ENCODE measurements at places on chromosomes 7 and 10. TPM values are rescaled to one million over a fixed set of nuclear protein-coding genes. Genes with fewer than 3 reads are reported as not detected.

TBL2 gene
- 81.7 TPM for total RNA-seq

CYP2C19 gene
- not detected for total RNA-seq

NRP1 gene
- 191 TPM for total RNA-seq

EPO gene
- total RNA-seq = not detected

PRKCQ gene
- total RNA-seq = under 0.01 TPM

DNA sequence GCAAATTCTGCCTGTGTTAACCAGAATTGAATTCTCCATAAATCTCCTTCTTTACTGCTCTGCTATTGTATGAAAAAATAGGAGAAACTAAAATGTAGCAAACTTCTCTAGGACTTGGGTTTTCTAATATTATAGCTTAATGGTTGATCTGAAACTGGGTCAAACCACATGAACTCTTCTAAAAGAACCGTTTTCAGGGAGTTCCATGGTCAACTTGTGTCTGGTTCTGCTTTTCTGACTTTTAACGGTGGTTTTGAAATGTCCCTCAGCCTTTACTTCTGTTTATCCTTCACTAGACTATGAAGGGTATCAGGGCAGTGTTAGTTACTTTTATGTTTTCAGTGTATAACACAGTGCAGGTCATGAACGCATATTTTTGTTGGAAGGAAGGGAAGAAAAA lies 242.2 kb downstream of the TSPAN12 start:
- no peaks in the 10 kb centered on the region for H3K4me1 ChIP-seq
- no peak overlapping the region for H3K27ac ChIP-seq
- H3K4me3 ChIP-seq = no peak overlapping the region

DNA sequence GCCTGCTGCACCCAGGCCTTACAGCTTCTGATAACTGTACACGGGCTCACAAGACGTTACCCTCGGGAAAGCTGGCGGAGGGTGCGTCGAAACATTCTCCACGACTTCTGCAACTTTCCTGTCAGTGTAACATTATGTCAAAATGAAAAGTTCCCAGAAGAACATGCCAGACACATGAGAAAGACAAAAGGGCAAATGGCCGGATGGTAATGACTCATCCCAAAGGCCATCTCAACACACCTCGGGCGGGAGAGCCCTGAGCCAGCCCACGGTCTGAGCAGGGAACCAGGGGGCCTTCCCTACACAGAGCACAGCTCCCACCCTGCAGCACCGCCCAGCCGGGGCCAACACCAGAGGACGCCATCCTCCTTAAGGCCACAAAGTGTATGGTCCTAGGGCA lies 118.7 kb downstream of the MAD1L1 start:
- H3K36me3 ChIP-seq = no peaks in the 10 kb centered on the region
- DNase-seq = peak; percentile 88
- no peaks in the 10 kb centered on the region for H3K27me3 ChIP-seq
- peaks cover 41% of the 10 kb centered on the region for H3K4me1 ChIP-seq
- no peak overlapping the region for H3K4me3 ChIP-seq

- no peaks in the 10 kb centered on the region for H3K27me3 ChIP-seq
- H3K36me3 ChIP-seq = 0 out of 2 replicates have a peak, but pooled peaks cover 4% of the 10 kb centered on the region
- H3K4me1 ChIP-seq = peaks cover 2% of the 10 kb centered on the region
- H3K4me3 ChIP-seq = peak overlapping the region; percentile 76
- H3K27ac ChIP-seq = peak overlapping the region; percentile 47
These were observed 445 bp downstream of the PPA1 start for GRCh38 chr10:70232859-70233108.

- DNase-seq = no peak
- H3K4me1 ChIP-seq = no peaks in the 10 kb centered on the region
- H3K27ac ChIP-seq = no peak overlapping the region
- H3K4me3 ChIP-seq = no peak overlapping the region
These were observed 120.1 kb upstream of the PPP1R9A start for GRCh38 chr7:94787285-94787684.

DNA sequence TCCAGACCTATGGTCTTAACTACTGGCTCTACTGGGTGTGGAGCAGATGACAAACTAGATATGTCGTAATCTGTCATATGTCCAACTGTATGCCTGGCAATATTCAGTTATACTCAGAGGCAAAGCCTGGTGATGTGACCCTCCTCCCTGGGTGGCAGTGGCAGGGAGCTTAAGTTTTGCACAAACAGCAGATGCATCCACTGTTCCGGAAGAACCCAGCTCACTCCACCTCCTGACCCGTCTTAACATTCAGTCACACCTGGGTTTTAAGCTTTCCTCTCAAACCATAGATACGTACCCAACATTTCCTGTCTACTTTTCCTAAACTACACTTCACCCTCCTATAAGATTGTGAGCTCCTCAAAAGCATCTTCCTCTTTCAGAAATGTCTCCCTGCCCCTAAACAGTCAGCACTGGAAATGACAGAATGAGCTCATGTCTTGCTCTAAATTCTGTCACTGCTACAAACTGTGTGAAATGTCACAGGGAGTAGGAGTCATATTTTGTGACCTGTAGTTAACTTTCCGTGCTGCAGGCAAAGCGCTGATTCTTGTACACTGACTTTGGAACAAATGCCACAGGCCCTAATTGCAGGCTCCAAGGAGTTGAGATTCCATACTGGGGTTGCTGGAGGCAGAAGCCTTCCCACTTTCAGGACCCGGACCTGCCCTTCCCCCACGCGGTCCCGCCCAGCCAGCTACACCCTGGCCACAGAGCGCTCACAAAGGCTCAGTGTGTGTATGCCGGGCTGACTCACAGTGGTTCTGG lies 23.9 kb downstream of the SCD start:
- H3K4me1 ChIP-seq = peaks cover 19% of the 10 kb centered on the region
- H3K27ac ChIP-seq = peak overlapping the region; percentile 81
- H3K4me3 ChIP-seq = no peak overlapping the region
- H3K27me3 ChIP-seq = no peaks in the 10 kb centered on the region

DNA sequence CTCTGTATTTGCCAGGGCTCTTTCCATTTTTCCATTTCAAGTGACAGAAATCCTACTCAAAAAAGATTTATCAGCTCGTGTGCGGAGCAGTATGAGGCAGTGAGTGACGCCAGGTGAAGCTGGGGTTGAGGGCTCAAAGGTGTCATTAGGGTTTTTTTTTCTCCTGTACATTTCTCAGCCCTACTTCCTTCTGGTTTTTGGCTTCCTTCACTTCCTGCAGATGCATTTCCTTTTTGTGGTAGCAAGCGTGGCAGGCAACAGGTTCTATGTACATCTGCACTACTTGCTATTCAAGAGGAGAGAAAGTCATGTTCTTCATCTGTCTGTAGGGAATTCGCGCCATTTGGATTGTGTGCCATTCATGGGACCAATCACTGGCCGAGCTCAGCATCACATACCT lies 52.8 kb upstream of the AOAH start:
- no peaks in the 10 kb centered on the region for H3K4me1 ChIP-seq
- DNase-seq = no peak
- no peaks in the 10 kb centered on the region for H3K36me3 ChIP-seq
- no peak overlapping the region for H3K27ac ChIP-seq
- no peak overlapping the region for H3K4me3 ChIP-seq
- H3K27me3 ChIP-seq = no peaks in the 10 kb centered on the region

GRCh38 chr10:33569702-33570101 lies 235.2 kb upstream of the NRP1 start:
- H3K4me1 ChIP-seq = no peaks in the 10 kb centered on the region
- no peak overlapping the region for H3K27ac ChIP-seq
- peaks cover 9% of the 10 kb centered on the region for H3K27me3 ChIP-seq
- no peak overlapping the region for H3K4me3 ChIP-seq
- H3K36me3 ChIP-seq = no peaks in the 10 kb centered on the region
- DNase-seq = no peak

GRCh38 chr10:44818041-44818649 lies 93.0 kb upstream of the TMEM72 start:
- peaks cover 4% of the 10 kb centered on the region for H3K4me1 ChIP-seq
- DNase-seq = no peak
- H3K4me3 ChIP-seq = no peak overlapping the region

- no peak for DNase-seq
- no peaks in the 10 kb centered on the region for H3K27me3 ChIP-seq
- H3K4me1 ChIP-seq = peaks cover 3% of the 10 kb centered on the region
- peak overlapping the region; percentile 9 for H3K27ac ChIP-seq
- H3K36me3 ChIP-seq = peaks cover 2% of the 10 kb centered on the region
- peak overlapping the region; percentile 96 for H3K4me3 ChIP-seq
These were observed 128.2 kb downstream of the UBE2H start for GRCh38 chr7:129824291-129825208.

DNA sequence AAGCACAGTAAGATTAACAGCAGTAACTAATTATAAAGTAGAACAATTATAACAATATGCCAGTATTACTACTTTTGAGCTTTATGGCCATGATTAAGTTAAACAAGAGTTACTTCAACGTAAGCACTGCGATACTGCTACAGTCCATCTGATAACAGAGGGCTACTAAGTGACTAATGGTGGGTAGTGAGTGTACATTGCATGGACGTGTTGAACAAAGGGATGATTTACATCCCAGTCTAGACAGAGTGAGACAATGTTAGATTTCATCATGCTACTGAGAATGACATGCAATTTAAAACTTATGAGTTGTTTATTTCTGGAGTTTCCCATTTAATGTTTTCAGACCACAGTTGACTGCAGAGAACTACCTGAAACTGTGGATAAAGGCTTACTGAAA lies 45.6 kb downstream of the TPST1 start:
- peak; percentile 95 for DNase-seq
- no peak overlapping the region for H3K27ac ChIP-seq
- 0 out of 2 replicates have a peak, but pooled peaks cover 2% of the 10 kb centered on the region for H3K4me1 ChIP-seq
- H3K27me3 ChIP-seq = no peaks in the 10 kb centered on the region
- peaks cover 11% of the 10 kb centered on the region for H3K36me3 ChIP-seq

GRCh38 chr7:128909625-128910568 lies 612 bp downstream of the KCP start:
- H3K27ac ChIP-seq = no peak overlapping the region
- H3K4me3 ChIP-seq = peak overlapping the region; percentile 9
- H3K27me3 ChIP-seq = peaks cover 69% of the 10 kb centered on the region
- DNase-seq = peak; percentile 23

DNA sequence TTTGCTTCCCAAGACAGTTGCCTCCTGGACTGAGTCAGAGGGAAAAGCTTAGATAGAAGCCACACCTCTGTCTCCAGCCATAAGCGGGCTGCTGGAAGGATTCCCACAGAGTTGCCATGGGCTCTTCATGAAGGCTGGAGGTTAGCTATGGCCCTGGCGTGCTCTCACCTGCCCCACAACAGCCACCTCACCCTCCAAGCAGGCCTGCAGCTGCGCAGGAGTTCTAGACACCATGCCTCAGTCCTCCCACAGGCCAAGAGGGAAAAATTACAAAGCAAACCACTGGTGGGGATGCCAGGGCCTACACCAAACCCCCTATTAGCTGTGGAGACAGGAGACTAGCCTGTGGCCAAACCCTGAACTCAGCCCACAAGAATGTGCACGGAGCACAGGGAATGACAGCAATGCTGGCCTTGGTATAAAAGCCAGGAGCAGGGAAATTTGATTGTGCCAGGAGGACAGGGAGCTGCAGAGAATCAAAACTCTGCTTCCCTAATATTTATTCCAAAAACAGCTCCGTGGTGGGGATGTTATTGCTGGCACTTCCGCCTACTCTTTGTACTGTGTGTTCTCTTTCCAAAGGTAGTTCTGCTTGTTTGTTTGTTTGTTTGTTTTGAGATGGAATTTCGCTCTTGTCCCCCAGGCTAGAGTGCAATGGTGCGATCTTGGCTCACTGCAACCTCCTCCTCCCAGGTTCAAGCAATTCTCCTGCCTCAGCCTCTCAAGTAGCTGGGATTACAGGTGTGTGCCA lies 60.3 kb upstream of the STK17A start:
- peak; percentile 23 for DNase-seq
- peaks cover 24% of the 10 kb centered on the region for H3K27me3 ChIP-seq
- H3K4me1 ChIP-seq = peaks cover 8% of the 10 kb centered on the region
- H3K36me3 ChIP-seq = no peaks in the 10 kb centered on the region

- no peak overlapping the region for H3K4me3 ChIP-seq
- H3K4me1 ChIP-seq = no peaks in the 10 kb centered on the region
- DNase-seq = no peak
- no peak overlapping the region for H3K27ac ChIP-seq
These were observed 138.8 kb downstream of the LYZL1 start for GRCh38 chr10:29427667-29428066.

GRCh38 chr10:121935702-121936101 lies 7.9 kb upstream of the ATE1 start:
- H3K27me3 ChIP-seq = no peaks in the 10 kb centered on the region
- H3K4me3 ChIP-seq = no peak overlapping the region
- DNase-seq = no peak
- H3K27ac ChIP-seq = no peak overlapping the region
- H3K36me3 ChIP-seq = no peaks in the 10 kb centered on the region

DNA sequence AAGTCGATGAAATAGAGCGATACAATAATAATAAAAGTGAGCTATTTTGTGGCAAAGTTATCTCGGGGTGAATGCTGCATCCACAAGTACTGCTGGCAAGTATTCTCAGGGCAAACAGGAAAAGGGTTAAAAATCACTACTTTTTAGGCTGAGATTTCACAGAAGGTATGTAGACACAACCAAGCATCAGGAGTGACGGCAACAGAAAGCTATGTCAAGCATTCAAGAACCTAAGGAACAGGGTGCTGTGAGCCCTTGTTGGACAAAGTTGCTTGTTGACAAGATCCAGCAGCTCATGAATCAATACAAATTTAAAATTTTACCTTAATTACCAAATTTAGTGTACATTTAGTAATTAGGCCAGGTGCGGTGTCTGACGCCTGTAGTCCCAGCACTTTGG lies 41.2 kb upstream of the C1QL3 start:
- H3K4me1 ChIP-seq = no peaks in the 10 kb centered on the region
- no peaks in the 10 kb centered on the region for H3K36me3 ChIP-seq
- no peak overlapping the region for H3K27ac ChIP-seq
- H3K27me3 ChIP-seq = no peaks in the 10 kb centered on the region
- DNase-seq = no peak

- H3K4me1 ChIP-seq = no peaks in the 10 kb centered on the region
- H3K4me3 ChIP-seq = no peak overlapping the region
- no peak for DNase-seq
- H3K27ac ChIP-seq = no peak overlapping the region
These were observed 208.4 kb upstream of the AGK start for GRCh38 chr7:141342621-141343408.

DNA sequence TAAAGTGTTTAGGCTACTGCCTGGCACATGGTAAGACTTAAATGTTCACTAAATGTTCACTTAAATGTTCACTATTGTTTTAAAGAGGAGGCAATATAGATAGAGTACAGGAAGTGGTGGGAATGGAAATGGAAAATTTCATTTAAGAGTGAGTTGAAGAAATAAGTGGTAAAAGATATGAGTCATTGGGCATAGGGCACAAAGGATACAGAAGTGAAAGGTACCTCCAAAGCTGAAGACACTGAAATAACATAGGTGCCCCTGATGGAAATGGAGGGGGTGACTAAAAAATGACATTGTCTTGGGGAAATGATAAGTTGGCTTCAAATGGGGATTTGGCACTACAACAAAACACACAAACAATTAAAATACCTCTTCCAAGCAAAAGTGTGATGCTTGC lies 5.2 kb upstream of the FRA10AC1 start:
- no peaks in the 10 kb centered on the region for H3K4me1 ChIP-seq
- H3K27ac ChIP-seq = no peak overlapping the region
- H3K36me3 ChIP-seq = no peaks in the 10 kb centered on the region
- no peak overlapping the region for H3K4me3 ChIP-seq
- no peak for DNase-seq
- H3K27me3 ChIP-seq = peaks cover 6% of the 10 kb centered on the region
